ENCODE measurements at places on chromosomes 16 and 17. TPM values are rescaled to one million over a fixed set of nuclear protein-coding genes. Genes with fewer than 3 reads are reported as not detected.

DNA sequence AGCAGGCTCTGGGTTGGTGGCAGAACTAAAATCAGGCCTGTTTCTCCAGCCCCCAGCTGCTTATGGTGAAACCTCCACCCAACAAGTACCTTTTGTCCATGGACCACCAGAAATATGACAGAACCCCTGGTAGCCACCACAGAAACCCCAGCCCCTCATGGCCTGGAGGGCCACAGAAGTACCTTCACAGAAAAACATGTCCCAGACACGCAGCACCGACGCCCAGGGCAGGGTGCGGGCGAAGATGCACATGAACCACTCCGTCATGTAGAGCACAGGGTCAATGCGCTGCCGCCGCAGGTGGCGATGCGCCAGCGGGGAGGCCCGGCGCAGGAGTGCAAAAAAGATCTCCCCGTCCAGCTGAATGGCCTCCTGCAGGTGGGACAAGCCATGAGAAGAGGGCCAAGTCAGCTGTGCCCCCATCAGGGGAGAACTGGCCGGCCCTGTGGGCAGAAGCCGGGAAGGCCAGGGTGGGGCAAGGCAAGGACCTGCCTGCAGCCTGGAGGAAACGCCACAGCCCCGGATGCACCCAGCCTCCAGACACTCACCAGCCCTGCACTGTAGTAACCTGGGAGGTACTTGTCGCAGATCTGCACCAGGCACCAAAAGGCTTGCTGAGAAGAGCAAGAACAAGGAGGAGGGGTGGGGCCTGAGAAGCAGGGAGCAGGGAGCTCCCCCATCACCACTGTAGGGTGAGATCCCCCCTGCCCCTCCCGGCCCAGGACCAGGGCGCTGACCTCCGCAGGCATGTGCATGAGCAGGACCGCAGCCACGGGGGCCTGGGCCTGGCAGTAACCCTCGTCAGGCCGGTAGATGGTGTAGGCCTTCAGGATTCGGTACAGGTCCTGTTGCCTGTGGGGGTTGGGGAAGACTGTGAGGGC lies 4.1 kb upstream of the CD2BP2 start:
- no peaks in the 10 kb centered on the region for H3K27me3 ChIP-seq
- H3K4me1 ChIP-seq, result peaks cover 19% of the 10 kb centered on the region
- H3K27ac ChIP-seq, result no peak overlapping the region
- DNase-seq, result no peak

DNA sequence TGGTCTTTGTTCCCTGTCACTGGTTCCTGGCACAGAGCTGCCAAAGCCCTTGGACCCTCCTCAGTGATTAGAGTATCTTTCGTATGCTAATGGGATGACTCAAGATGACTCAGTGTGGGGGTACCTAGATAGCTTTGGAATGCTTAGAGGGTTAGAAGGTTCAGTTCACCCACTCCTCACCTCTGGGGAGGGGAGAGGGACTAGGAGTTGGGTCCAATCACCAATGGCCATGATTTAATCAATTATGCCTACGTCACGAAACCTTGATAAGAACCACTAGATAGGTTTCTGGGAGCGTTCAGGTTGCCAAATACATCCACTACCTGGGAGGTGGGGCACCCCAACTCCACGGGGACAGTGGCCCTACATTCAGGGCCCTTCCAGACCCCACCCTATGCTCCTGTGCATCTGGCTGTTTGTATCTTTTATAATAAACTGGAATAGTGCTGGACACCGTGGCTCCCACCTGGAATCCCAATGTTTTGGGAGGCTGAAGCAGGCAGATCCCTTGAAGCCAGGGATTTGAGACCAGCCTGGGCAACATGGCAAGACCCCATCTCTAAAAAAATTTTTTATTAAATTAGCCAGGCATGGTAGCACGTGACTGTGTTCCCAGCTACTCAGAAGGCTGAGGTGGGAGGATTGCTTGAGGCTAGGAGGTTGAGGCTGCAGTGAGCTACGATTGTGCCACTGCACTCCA lies 29.2 kb upstream of the LITAF start:
- H3K4me3 ChIP-seq, result no peak overlapping the region
- H3K27ac ChIP-seq, result no peak overlapping the region
- no peak for DNase-seq
- peaks cover 1% of the 10 kb centered on the region for H3K27me3 ChIP-seq
- peaks cover 20% of the 10 kb centered on the region for H3K4me1 ChIP-seq

The CEP20 gene
- 36.7 TPM for total RNA-seq

GRCh38 chr16:897200-897543 lies 73.6 kb downstream of the LMF1 start:
- no peak for DNase-seq
- H3K4me1 ChIP-seq, result no peaks in the 10 kb centered on the region
- H3K4me3 ChIP-seq, result no peak overlapping the region

DNA sequence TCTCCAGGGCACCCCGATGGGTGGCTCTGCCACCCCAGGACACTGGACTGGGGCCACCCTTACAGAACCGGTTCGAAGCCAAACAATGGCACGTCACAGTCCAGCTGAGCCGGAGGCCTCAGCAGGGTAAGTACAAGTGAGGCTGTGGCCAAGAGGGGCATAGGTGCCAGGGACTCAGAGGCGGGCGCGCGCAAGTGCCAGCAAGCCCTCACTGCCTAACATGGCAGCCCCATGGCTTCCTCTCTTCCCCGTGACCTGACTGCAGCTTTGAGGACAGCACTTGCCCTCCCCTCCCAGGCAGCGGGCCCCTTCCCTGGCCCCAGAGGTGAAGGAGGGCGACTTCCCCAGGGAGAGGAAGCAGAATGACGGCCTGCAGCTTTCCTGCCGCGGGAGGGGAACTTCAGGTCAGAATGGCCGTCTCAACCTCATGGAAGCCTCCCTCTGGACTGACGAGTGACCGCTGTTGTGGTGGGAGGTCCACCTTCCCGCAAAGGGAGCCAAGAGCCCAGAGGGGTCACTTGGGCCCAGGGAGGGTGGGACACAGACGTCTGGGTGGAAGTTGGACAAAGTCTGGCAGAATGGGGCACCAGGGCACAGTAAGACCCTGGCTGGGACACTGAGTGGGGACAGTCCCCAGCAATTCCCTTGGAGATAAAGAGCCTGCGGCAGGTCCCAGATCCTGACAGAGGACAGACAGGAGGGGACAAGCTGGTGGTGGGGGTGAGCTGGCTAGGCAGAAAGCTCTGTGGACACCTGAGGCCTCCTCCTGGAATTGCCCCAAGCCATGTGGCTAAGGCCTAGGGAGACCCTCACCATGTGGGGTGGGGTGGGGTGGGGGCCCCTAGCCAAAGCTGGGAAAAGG lies 52.1 kb upstream of the TOB1 start:
- no peak overlapping the region for H3K4me3 ChIP-seq
- H3K27ac ChIP-seq, result peak overlapping the region; percentile 18
- H3K27me3 ChIP-seq, result peaks cover 2% of the 10 kb centered on the region
- peaks cover 33% of the 10 kb centered on the region for H3K4me1 ChIP-seq
- no peak for DNase-seq
- peaks cover 2% of the 10 kb centered on the region for H3K36me3 ChIP-seq

The MYL4 gene
- total RNA-seq, result not detected

DNA sequence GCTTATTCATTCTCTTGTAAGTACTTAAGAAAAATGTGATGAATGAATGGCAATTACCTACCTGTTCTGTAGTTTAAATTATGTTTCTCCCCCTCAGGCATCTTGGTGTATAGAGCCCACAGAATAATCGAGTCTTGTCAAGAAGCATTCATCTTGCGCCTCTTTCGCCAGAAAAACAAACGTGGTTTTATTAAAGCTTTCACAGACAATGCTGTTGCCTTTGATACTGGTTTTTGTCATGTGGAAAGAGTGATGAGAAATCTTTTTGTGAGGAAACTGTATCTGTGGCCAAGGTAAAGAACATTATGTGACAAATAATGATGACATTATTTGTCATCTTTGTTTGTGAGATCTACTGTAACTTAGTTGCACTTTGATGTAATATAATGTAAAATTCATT lies 6.5 kb downstream of the ERCC4 start:
- no peaks in the 10 kb centered on the region for H3K27me3 ChIP-seq
- no peak overlapping the region for H3K27ac ChIP-seq
- DNase-seq, result no peak

DNA sequence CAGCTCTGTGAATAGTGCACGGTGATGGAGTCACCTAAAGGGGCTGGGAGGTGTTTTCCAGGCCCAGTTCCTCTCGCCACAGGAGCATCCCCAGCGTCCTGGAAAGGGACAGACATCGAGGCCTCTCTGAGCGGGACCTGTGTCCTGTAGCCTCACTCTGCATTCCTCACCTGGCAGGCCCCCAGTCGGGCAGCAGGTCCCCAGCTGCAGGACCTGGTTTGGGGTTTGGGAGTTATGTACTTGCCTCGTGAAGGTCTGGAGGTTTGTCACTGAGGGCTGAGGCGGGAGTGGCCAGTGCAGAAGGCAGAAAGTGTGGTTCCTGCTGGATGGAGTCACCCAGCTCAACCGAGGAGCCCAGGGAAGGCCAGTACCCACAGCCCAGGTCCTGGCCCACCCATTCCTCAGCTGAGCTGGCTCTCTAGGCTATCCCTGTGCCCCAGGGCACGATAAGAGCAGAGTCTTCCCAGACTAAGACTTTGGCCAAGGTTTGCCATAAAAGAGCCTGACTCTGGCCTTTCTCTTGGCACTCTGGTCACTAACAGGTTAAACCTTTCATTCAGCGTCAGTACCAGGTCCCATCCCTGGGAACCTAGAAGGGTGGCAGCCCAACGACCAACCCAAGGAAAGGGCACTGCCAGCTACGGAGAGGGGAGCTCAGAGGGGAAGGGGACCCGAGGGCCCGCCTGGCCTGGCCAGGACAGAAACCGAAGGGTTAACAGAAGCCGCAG lies 24.4 kb downstream of the TBX4 start:
- H3K4me1 ChIP-seq, result no peaks in the 10 kb centered on the region
- H3K36me3 ChIP-seq, result no peaks in the 10 kb centered on the region
- H3K27me3 ChIP-seq, result peaks cover 19% of the 10 kb centered on the region
- H3K4me3 ChIP-seq, result no peak overlapping the region
- H3K27ac ChIP-seq, result no peak overlapping the region

DNA sequence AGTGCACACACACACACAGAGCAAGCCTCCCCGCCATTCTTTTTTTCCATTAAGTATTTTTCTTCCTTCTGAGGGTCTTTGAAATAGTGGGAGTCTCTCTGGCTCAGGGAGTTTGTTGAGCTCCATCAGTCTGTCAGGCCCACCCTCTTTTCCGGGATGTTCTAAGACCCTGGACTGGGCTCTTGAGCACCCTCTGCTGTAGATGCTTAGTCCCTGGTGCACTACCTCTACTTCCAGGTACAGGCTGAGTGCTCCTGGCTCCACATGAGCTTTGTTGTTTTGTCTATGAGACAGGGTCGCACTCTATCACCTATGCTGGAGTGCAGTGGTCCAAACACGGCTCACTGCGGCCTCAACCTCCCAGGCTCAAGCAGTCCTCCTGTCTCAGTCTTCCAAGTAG lies 20.7 kb downstream of the LIMD2 start:
- no peak overlapping the region for H3K4me3 ChIP-seq
- H3K27ac ChIP-seq, result no peak overlapping the region
- H3K36me3 ChIP-seq, result peaks cover 15% of the 10 kb centered on the region
- H3K27me3 ChIP-seq, result no peaks in the 10 kb centered on the region
- DNase-seq, result no peak

GRCh38 chr16:739560-740458 lies 988 bp downstream of the CIAO3 start:
- H3K4me3 ChIP-seq, result peak overlapping the region; percentile 85
- H3K27ac ChIP-seq, result no peak overlapping the region
- H3K36me3 ChIP-seq, result peaks cover 17% of the 10 kb centered on the region
- no peak for DNase-seq
- no peaks in the 10 kb centered on the region for H3K27me3 ChIP-seq

- no peak overlapping the region for H3K4me3 ChIP-seq
- DNase-seq, result no peak
- H3K4me1 ChIP-seq, result no peaks in the 10 kb centered on the region
- no peaks in the 10 kb centered on the region for H3K36me3 ChIP-seq
- peaks cover 4% of the 10 kb centered on the region for H3K27me3 ChIP-seq
These were observed 423.9 kb downstream of the UTP18 start for GRCh38 chr17:51684214-51684613.

GRCh38 chr17:31511580-31511979 lies 120.1 kb downstream of the RAB11FIP4 start:
- peak overlapping the region; percentile 100 for H3K27ac ChIP-seq
- H3K4me3 ChIP-seq, result no peak overlapping the region
- H3K36me3 ChIP-seq, result peaks cover under 1% of the 10 kb centered on the region
- DNase-seq, result no peak
- peaks cover 2% of the 10 kb centered on the region for H3K27me3 ChIP-seq

GRCh38 chr17:58360296-58361063 lies 8.5 kb upstream of the SUPT4H1 start:
- no peak for DNase-seq
- no peak overlapping the region for H3K4me3 ChIP-seq
- peaks cover 10% of the 10 kb centered on the region for H3K4me1 ChIP-seq
- H3K27ac ChIP-seq, result no peak overlapping the region
- H3K27me3 ChIP-seq, result no peaks in the 10 kb centered on the region

DNA sequence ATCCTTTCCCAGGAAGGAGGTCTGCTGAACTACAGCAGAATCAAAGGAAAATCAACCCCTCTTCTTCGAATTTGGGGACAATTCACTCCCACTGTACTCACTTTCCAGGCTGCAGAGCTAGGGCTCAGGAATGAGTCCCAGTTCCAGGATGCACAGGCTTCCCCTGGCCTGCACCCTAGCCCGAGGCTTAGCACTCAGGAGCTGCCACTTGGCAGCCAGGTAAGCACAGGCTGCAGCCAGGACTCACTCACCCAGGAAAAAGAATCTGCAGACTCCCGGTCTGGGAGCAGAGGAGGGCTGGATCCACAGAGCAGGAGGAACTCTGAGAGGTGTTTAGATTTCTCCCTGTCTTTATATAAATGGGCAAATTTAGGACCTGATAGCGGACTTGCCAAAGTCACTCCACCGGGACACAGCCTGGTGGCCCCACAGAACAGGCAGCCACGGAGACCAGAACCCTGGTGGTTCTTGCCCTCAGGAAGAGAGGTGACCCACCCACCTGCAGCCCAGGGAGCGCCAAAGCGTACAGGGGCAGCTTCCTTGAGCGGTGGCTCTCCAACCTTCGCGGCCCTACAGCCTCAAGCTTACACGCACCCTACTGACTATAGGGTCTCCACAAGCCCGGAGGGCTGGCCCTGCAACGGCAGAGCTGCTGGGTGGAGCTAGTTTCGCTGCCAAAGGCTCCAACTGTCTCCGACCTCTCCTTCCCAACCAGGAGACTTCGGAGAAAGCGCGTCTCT lies 4.8 kb downstream of the CBLN1 start:
- no peak overlapping the region for H3K4me3 ChIP-seq
- H3K36me3 ChIP-seq, result no peaks in the 10 kb centered on the region
- no peak overlapping the region for H3K27ac ChIP-seq
- H3K27me3 ChIP-seq, result peaks cover 71% of the 10 kb centered on the region
- no peaks in the 10 kb centered on the region for H3K4me1 ChIP-seq

DNA sequence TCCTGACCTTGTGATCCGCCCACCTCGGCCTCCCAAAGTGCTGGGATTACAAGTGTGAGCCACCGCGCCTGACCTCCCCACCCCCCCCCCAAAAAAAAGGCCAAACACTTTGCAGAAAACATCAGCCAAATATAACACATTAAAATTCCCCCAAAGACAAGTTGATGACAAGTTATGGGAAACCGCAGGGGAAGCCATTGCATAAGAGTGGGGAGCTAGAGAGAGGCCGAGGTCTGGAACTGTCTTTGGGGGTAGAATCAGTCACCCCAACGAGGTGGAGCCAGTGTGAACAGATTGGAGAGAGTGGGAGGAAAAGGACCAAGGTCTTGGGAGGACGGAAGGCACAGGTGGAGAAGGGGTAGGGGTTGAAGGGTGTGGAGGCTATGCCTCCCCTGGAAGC lies 2.8 kb downstream of the DRC3 start:
- no peak overlapping the region for H3K27ac ChIP-seq
- peaks cover 2% of the 10 kb centered on the region for H3K27me3 ChIP-seq
- H3K4me3 ChIP-seq, result no peak overlapping the region
